ENCODE measurements at places on chromosomes 1 and 21.

GRCh38 chr1:92399076-92399475 lies 87.6 kb downstream of the GFI1 start:
- DNase-seq: no peak

DNA sequence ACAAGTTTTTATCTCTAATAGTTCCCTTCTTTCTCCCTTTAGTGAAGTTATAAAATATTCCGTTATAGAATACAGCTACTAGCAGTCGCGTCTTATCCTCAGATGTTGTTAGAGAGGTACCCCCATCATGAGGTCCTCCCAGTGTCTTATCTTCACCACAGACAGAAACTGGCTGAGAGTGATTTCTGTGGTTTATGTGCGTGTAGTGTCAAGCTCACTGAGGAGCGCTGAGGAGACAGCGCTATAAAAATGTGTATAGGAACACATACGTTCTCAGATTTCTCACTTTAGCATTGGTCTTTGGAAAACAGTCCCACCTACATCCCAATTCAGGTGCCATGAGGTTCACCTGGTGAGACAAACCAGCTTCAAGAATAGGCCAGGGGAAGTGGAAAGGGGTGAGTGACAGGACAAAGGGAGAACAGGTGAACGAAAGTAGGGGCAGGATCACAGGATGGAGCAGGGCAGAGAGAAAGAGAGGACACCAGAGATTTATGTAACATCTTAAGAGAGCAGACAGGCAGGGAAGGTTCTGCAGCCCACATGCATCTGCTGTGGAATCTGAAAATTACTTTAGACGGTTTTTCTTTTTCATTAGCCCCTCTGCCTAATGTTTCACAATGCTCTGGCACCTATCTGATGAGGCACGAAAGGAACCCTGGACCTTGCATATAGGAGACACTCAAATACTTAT lies 2.7 kb upstream of the PLEKHO1 start:
- no peak for DNase-seq

- DNase-seq: no peak
Measured at GRCh38 chr1:205597691-205598314, 34.0 kb downstream of the ELK4 start.

- no peak for DNase-seq
Measured at GRCh38 chr1:209727785-209728184, 23.1 kb downstream of the HSD11B1 start.

DNA sequence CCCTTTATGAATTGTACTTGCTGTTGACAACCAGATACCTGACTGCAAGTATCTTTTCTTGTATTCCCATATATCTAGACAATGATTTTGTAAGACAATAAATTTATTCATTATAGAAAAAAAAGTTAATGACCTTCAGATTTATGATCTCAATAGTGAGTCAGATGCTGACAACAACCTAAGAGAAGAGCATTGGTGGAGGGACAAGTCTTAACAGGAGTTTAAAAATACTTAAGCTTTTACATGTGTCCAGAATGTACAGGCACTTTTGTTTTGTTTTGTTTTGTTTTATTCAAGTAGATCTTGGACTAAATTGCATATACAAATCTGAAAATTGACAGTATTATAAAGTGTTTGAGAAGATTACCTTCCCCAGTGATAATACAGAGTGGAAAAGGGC lies 1544.6 kb upstream of the B3GALT2 start:
- DNase-seq: no peak
